ENCODE measurements at places on chromosomes 2 and 18.

GRCh38 chr2:73981081-73982001 lies 3.4 kb upstream of the TET3 start:
- DNase-seq, result no peak

- DNase-seq, result no peak
Measured at GRCh38 chr2:229118927-229119326, 152.2 kb downstream of the PID1 start.

DNA sequence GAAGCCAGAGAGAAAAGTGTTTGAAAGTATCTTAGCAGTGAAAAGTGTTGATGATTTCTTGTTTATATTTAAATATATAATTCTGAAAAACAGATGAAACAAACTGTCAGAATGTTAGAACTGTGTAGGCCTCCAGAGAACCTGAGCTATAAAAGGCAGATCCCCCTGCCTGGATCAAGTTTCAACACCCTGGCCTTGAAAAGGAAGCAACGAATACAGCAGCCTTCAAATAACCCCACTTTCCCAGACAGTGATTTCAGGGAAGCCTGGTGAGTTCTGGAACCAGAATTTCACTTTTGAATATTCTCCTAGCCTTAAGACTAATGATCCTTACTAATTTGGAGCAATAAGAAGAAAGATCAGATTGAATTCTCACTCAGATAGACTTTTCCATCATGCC lies 13.3 kb upstream of the TRIM43 start:
- DNase-seq, result no peak

DNA sequence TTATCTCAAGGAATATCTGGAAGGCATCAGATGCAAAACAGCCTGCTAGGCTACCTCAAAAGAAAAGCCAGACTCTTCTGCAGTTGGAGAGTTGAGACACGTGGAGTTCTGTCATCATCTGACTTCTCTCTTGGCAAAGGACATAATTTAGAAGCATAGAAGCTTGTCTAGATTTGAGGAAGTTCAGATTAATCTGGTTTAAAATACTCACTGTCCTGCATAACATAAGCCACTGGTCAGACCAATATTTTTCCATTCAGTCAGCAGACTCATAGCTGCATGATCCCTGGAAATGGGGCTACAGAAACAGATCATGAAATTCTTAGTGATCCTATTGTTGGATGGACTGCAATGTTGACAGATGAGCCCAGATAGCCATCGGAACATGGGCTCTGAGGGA lies 349.0 kb downstream of the TXNL1 start:
- DNase-seq, result no peak

GRCh38 chr18:42030586-42031182 lies 75.7 kb downstream of the PIK3C3 start:
- peak; percentile 4 for DNase-seq

GRCh38 chr2:107657049-107657448 lies 169.6 kb upstream of the RGPD4 start:
- DNase-seq, result no peak

DNA sequence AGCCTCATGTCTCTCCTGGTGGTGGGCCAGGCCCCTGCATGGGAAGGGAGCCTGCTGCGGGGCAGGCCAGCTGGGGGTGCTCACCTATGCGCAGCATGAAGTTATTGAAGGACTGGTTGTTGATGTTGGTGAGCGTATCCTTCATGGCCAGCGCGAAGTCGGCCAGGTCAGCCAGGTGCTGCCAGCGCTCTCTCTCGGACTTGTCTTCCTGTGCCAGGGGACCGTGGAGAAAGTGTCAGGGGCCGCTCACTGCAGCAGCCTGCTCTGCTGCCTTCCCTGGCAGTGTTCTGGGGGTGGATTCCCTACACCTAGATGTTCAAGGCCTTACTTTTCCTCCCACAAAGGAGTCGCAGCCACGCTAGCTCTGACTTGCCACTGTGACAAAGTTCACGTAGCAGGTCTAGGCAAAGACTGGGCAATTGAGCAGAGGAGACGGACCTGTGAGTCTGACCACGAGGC lies 28.2 kb downstream of the CENPO start:
- DNase-seq, result no peak

GRCh38 chr2:165431014-165431413 lies 38.5 kb upstream of the CSRNP3 start:
- no peak for DNase-seq

DNA sequence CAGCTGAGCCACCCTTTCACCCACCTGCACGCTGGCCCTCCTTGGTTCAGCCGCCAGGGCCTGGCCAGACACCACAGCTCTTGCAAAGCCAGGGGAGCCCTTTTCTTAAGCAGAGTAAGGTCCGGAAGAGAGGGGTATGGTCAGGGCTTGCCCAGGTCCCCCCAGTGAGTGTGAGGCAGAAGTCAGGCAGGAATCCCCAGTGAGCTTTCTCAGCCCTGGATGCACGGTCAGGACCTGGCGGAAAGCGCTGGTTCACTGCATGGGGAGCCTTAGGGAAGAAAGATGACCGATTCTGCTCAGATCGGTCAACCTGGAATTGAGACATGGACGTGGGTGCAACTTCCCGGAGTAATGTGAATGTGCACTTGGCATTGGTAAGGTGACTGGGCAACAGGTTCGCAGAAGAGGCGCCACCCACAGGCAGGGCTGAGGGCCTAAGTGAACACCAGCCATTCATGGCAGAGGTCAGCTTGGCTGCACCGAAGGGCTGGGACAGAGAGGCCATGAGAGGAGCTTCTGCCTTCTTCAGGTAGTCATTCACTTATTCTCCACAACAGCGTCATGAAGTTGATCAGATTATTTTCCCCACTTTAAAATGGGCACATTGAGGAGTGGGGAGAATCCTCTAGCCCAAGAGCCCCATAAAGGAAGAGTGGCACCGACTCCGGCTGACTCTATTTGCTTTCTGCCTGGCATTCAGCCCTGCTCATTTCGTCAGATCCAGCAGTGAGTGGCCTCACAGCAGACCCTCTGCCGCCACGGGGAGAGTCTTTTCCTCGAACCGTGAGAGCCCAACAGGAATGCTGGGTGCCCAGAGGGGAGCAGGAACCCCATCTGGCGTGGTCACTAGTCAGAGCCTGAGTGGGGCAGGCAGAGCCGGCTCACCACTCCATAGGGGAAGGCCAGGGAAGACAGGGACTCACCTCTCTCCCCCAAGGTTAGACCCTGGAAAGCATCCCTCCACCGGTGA lies 35.8 kb downstream of the SCTR start:
- no peak for DNase-seq

DNA sequence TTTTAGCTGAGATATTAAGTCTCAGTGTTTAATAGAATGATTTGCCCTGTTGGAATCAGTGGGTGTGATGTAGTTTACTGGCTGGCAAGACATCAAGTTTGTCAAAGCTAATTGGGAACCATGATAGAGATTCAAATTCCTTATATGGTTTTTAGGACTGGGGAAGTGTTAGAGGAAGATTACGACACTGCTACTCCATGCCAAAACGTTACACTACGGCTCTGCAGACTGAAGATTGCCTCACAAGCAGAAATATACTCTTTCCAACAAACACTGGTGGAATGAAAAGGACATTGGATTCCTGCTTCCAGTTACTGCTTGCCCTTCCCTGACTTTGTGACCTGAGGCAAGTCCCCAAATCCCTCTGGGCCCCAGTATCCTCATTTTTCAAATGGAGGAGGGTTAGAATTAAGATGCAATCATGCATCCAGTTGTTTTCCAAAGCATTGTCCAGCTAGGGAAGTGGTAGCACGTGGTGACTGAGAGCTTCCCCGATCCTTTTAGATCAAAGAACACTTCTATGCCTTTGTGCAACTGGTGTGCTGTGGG lies 147.6 kb downstream of the CDC42EP3 start:
- no peak for DNase-seq

DNA sequence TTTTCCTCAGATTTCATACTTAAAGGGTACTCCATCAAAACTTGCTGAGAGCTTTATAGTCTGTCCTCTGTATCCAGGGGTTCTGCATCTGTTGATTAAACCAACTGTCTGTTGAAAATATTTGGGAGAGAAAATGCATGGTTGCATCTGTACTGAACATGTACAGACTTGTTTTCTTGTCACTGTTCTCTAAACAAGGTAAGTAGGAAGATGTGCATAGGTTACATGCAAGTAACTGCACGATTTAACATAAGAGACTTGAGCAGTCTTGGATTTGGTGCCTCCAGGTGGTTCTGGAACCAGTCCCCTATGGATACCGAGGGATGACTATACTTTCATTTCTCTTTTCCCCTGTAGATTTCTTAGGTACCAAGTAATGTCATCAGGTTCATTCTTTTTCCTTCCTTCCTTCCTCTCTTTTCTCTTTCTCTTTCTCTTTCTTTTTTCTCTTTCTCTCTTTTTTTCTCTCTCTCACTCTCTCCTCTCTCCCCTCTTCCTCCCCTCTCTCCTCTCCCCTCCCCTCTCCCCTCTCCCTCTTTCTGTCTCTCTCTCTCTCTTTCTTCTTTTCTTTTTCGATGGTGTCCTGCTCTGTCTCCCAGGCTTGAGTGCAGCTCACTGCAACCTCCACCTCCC lies 23.2 kb downstream of the ADNP2 start:
- DNase-seq, result no peak

DNA sequence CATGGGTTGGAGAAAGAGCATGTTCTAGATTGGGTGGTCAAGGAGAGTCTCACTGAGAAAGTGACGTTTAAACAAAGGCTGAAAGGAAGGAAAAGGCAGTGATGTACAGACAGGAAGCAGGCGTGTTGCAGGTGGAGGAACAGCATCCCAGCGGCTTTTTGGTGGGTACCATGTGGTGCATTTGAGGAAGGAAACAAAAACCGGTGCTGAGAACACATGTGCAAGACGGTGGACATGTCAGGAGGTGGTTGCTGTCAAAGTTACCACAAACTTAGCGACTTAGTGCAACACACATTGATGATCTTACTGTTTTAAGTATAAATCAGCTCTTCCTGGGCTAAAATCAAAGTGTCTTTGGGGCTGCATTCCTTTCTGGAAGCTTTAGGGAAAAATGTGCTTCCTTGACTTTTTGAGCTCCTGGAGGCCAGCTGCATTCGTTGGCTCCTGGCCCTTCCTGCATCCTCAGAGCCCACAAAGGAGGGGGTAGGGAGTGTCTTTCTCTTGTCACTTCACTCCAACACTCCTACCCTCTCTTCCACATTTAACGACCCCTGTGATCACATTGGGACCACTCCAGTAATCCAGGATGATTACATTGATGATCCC lies 380.6 kb downstream of the FBXO15 start:
- DNase-seq, result no peak

DNA sequence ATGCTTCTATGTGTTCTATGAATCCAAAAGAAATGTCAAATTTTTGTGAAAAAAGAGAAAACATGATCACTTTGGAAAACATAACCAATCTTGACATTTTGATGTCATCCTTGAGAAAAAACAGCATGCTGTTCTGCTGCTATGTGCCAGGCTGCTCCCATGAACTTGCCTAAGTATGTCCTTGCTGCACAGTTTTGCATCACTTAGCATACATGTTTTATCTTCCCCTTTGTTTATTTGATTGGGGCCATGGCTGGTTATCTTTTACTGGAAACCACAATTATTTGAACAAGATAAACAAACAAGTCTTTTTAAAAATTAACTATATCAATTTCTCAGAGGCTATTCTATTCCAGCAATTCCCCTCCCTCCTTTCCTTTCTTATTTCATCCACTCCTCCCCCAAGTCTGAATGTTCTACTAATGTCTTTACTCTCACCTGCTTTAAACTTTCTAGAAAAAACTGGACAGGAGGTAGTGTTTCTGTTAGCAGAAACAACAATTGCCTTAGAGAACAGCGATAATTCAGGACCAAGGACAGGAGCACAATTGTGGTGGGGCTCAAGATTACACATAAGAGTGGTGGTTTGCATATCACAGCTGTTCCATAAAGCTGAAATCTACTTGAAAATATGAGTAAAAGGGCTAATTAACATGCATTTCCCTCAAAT lies 6.7 kb downstream of the AOX1 start:
- DNase-seq, result no peak

GRCh38 chr2:1400943-1401735 lies 12.1 kb upstream of the TPO start:
- DNase-seq, result no peak

GRCh38 chr18:56747857-56748256 lies 96.7 kb downstream of the WDR7 start:
- DNase-seq, result no peak

- peak; percentile 72 for DNase-seq
Measured at GRCh38 chr2:176140513-176141317, 10.6 kb upstream of the HOXD4 start.

- no peak for DNase-seq
Measured at GRCh38 chr2:939936-940601, 10.6 kb upstream of the SNTG2 start.

GRCh38 chr18:13376841-13377351 lies 158.3 kb downstream of the LDLRAD4 start:
- no peak for DNase-seq

GRCh38 chr2:112621790-112622527 lies 23.8 kb upstream of the SLC20A1 start:
- DNase-seq, result no peak

- DNase-seq, result peak; percentile 53
Measured at GRCh38 chr2:3839476-3839875, 136.1 kb downstream of the DCDC2C start.

DNA sequence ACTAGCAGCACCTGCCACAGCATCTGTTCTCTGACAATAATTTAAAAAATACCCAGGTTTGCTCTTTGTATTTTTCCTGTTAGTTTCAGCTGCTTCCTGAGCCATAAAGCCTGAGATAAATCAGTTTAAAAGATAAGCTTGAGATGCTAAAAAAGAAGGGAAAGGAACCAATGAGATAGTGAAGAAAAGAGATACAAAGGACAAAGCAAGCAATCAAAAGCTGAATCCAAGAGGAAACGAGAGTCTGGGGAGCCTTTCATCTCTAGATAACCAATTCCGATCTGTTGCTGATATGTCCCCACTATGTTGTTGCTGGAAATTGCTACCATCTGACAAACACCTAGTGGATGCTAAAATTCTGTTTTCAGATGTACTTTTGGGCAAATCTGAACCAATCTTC lies 201.4 kb downstream of the RBM43 start:
- DNase-seq, result no peak

DNA sequence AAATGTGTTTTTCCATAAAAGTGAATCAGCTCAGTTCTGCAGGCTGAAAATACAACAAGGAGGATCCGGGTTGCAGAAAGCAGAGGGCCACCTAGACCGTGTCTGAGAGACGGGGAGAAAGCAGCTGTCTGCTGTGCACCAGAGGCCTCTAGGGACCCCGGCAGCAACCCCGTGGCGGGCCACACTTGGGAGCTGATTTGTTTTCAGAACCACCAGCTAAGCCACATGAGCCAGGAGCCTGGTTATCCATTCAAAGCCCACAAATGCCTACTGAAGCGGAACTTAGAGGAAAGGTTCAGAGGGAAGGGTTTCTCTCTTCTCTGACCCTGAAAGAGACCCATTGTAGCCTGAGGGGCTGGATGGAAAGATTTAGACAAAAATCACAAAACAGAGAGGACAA lies 28.4 kb upstream of the ID2 start:
- DNase-seq, result peak; percentile 51

DNA sequence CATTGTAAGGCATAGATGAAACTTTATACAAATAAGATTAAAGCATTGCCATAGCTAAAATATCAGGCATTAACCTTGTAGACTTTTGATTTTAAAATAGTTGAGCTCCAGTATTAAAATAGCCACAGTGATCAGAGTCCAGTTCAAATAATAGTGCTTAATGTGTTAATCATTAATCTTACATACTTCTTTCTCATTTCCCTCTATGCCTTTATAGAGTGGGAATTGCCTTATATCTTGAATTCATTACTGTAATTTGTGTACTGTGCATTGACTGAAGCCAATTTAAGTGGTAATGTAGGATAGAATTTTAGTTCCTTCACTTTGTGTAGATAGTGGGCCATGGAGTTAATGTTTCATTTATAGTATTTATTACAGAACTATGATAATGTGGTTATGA lies 549.2 kb upstream of the VWC2L start:
- DNase-seq, result no peak
